ENCODE measurements at places on chromosomes 3 and 15. TPM values are rescaled to one million over a fixed set of nuclear protein-coding genes. Genes with fewer than 3 reads are reported as not detected.

DNA sequence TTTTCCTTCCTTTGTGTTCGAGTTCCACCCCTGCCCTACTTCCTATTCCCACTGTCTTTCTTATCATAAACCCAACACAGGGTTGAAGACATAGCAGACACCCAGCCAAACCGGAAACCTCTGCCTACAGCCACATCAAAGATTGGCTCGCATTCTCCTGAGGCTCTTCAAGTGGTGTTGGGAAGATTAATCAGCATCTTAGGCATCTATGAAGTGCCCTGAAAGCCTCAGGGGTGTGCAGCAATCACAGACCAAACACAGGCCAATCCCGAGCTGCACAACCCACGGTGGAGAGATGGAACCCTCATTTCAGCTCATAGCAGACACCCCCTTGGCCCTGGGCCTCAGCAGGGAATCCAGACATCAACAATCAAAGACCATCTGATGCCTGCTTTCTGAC lies 255.9 kb downstream of the XXYLT1 start:
- DNase-seq, result no peak

DNA sequence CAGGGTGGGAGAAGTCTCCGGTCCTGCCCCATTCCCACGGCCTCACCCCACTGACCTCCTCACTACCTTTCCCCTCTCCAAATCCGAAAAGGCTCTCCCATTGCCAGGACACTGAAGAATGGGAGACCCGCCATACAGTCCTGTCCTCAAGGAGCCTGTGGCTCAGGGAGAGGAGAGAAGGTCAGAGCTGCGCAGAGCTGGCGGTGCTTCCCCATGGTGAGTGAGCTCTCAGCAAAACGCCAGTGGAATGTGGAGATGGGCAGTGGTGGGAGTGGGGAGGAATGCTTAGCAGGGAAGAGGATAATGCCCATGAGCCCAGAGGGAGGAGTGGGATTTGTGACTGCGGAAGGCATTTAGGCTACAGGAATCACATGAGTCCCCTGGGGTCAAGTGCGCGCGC lies 20.1 kb downstream of the FAM43A start:
- DNase-seq, result no peak

DNA sequence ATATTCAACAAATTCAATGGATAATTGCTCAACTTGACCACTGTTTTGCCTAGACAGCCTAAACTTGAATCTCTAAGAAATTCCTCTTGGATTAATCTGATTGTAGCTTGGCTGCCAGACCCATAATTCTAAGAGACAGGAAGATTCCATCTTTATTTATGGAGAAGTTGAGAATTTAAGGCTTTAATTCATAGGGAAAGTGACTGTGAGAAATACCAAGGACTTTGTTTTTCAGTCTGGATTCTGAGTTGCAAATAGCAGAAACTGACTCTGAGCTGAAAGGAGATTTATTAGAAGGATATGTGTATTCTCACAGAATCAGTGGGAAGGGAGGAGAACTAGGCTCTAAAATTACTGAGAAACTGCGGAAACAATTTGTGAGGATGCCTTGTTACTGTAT lies 195.7 kb downstream of the OXSM start:
- DNase-seq, result no peak

DNA sequence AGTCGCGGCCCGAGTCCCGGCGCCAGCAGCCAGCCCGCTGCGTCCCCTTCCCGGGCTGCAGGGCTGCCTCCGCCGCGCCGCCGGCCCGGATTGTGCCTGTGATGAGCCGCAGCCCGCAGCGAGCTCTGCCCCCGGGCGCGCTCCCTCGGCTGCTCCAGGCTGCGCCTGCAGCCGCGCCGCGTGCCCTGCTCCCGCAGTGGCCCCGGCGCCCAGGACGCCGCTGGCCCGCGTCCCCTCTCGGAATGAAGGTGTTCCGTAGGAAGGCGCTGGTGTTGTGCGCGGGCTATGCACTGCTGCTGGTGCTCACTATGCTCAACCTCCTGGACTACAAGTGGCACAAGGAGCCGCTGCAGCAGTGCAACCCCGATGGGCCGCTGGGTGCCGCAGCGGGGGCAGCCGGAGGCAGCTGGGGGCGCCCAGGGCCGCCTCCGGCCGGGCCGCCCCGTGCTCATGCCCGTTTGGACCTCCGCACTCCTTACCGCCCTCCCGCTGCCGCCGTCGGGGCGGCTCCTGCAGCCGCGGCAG lies 1.2 kb downstream of the CHST2 start:
- DNase-seq, result peak; percentile 10

DNA sequence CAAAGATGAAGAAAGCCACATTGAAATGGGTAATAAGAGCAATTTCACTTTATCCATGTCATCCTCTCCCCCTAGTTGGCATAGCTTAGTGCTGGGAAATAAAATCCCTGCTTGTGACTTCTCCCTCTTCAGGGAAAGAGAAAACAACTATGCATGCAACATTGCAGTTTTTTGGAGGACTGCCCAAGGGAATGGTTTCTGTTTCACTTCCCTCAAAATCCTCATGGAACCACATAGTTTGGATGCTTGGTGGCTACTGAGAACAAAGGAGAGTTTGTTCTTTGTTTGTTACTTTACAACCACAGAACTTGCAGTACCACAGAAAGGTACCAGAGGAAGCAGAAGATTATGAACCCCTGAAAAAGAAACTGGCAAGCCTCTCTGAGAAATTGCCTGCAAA lies 384.6 kb upstream of the RORA start:
- no peak for DNase-seq

- DNase-seq, result no peak
Observed at GRCh38 chr15:51751697-51752683, 593 bp downstream of the TMOD2 start.

- no peak for DNase-seq
Observed at GRCh38 chr15:57649138-57649537, 57.4 kb upstream of the POLR2M start.

CYP1A1 gene
- total RNA-seq, result not detected

ZCWPW2 gene
- total RNA-seq, result 0.30 TPM

BOC gene
- total RNA-seq, result not detected

ANKRD63 gene
- total RNA-seq, result not detected

GOLGA6B gene
- not detected for total RNA-seq

All from T-helper 17 cell (primary cell).